IMR-90 (cell line): ENCODE measurements at places on chromosomes 4 and X. TPM values are rescaled to one million over a fixed set of nuclear protein-coding genes. Genes with fewer than 3 reads are reported as not detected.

DCTD gene
- 84.2 and 90.3 TPM in 2 replicates for total RNA-seq

DNA sequence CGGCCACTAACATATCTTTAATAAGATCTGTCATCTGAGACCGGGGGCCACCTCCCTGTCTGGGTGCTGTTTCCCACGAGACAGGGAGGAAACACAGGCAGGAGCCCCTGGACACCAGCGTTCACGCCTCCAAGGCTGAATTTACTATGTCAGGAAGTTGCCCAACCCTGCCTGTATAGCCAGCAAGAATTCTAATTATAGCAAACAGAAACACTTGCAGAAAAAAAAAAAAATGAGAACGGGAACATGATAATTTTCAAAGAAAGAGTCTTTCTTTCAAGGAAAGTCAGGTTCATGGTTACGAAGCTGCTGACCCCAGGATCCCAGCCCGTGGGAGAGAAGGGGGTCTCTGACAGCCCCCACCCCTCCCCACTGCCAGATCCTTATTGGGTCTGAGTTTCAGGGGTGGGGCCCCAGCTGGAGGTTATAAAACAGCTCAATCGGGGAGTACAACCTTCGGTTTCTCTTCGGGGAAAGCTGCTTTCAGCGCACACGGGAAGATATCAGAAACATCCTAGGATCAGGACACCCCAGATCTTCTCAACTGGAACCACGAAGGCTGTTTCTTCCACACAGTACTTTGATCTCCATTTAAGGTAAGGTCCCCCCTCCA, at the start of gene IL3RA:
Gene IL3RA (plus strand): TSS at position 455 of the 613 bp plus-strand sequence. CDS start 4,981 bp downstream, outside the sequence.
- DNase-seq, result no peak

DNA sequence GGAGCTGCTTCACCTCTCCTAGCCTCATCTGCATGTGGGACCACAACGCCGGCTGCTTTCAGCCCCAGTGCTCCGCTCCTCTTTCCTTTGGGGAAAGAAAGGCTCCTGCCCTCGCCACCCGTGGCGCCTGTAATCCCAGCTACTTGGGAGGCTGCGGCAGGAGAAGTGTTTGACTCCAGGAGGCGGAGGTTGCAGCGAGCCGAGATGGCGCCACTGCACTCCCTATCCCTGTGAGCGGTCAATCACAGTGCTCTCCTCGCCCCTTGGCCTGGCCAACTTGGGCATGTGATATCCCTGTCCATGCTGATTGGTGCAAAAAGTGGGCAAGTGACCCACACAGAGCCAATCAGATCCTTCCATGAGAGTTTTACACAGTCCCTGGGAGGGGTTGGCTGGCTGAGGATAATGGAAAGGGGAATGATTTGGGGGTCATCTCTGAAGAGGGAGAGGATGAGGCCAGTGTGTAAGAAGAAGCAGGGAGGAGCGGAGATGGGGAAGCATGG, 56.2 kb downstream of the WFS1 start:
- no peak for DNase-seq

DNA sequence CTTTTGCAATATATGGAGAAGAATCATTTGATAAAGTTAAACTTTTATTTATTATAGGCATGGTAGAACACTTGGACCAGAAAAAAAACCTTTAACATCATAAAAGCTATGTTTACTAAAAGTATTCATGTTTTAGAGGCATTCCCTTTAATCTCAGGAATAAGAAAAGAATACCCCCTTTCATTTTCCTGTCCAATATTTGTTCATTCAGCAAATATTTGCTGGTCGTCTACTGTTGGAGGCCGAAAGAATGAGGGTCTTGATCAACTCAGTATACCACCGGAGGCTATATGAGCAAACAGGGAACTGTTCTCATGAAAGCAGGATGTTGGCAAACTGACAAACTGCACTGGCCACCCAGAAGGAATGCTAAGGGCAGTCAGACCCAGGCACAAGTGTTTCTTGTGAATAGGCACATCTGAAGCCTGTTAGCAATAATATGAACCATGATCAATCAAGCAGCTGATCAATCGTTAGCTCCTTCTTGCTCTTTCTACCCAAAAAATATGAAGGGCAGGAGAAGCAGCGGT, 480.8 kb upstream of the FAT1 start:
- peak; percentile 12 for DNase-seq

GRCh38 chr4:78361621-78362120, 189.9 kb upstream of the ANXA3 start:
- DNase-seq, result no peak

- peak; percentile 99 for DNase-seq
Measured at GRCh38 chrX:71283403-71284143, at the start of gene NONO. Gene NONO (plus strand): TSS chrX:71283635. CDS start chrX:71290638, 7,003 bp downstream.
